ENCODE measurements at places on chromosomes 2 and 18. TPM values are rescaled to one million over a fixed set of nuclear protein-coding genes. Genes with fewer than 3 reads are reported as not detected.
A peak's percentile ranks its signal among the peaks of the same experiment; 100 is the strongest.

Gene RGPD4
- total RNA-seq: not detected

Gene ANKRD30BL
- total RNA-seq: 1.2 TPM

- no peak for DNase-seq
- no peaks in the 10 kb centered on the region for H3K36me3 ChIP-seq
- H3K27ac ChIP-seq: no peak overlapping the region
- H3K27me3 ChIP-seq: no peaks in the 10 kb centered on the region
- H3K4me1 ChIP-seq: no peaks in the 10 kb centered on the region
- no peak overlapping the region for H3K4me3 ChIP-seq
Measured at GRCh38 chr2:156845806-156846558, 409.8 kb downstream of the GPD2 start.

DNA sequence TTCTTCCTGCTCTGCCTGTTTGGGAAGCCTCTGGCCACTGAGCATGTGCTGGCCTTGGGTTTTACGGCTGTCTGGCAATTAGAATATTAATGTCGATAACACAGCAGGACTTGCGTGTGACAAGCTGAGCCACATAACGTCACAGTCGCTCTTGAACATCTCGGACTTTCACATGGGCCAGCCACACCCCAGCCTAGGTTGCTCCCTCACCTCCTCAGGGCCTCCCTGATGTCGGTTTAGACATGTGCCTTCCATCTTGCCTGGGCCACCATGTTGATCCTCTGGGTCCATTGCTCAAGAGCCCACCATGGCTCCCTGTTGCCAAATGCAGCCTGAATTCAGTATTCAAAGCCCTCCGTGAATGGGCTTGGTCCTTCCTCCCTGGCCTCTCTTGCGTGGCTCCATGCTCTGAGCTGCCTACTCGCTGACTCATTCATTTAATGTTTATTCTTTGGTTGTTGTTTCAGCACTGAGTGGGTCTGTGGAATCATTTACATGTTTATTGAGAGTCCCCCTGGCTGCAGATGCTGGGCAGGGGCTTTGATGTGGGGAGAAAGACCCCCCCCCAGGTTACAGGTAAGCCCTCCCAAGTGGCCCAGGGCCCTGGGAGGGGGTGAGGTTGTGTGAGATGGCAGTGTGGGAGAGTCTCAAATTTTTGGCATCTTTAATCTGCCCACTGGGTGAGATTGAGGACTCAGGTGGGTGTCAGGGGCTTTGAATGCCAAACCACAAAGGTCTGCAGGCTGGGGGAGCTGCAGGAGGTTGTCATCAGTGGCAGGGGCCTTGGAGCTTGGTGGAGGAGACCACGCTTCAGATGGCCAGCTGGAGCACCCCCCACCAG lies 62.0 kb downstream of the ODC1 start:
- H3K4me3 ChIP-seq: no peak overlapping the region
- peaks cover 49% of the 10 kb centered on the region for H3K4me1 ChIP-seq
- H3K27ac ChIP-seq: no peak overlapping the region
- no peaks in the 10 kb centered on the region for H3K27me3 ChIP-seq
- no peaks in the 10 kb centered on the region for H3K36me3 ChIP-seq

Gene CCDC85A
- 4.7 TPM for total RNA-seq

- H3K27ac ChIP-seq: no peak overlapping the region
- no peaks in the 10 kb centered on the region for H3K36me3 ChIP-seq
- no peaks in the 10 kb centered on the region for H3K27me3 ChIP-seq
- H3K4me1 ChIP-seq: peaks cover 11% of the 10 kb centered on the region
Measured at GRCh38 chr18:62455222-62455621, 67.6 kb upstream of the ZCCHC2 start.

Gene MSH6
- total RNA-seq: 38.8 TPM

GRCh38 chr2:176851889-176852483 lies 360.6 kb upstream of the HNRNPA3 start:
- DNase-seq: no peak
- H3K36me3 ChIP-seq: no peaks in the 10 kb centered on the region
- H3K4me3 ChIP-seq: no peak overlapping the region
- H3K27ac ChIP-seq: peak overlapping the region; percentile 27
- peaks cover 21% of the 10 kb centered on the region for H3K4me1 ChIP-seq

DNA sequence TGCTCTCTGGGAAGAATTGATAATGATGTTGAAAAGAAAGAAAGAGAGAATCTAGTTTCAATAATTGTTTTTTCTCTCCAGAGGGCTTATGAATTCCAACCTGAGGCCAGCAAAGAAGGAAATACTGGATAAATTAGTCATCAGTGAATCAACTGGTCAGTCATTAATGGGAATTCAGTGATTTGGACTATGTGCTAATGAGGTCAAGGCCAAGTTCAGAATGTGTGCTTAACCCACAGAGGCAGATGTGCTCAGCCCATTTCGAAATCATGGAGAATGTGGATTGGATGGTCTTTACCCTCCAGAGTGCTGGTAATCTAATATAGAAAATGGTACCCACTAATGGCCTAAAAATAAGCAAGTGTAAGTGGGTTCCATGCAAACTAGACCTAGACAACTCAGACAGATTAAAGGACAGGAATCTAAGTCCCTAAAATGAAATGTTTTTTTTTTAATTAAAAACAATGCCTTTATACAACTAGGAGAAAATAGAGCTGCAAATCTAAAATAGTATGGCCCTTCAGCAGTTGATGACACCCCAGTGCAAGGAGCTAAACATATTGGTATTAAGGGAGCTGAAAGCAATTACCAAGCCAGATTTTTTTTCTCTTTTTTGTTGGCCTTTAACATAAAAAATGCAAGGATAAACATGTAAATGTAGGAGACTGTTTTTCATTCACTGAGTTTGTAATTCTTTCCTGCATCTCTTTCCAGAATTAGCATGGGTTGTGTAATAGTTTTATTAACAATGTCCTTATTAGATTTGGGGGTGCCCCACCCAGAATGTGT lies 296.9 kb downstream of the SATB2 start:
- H3K27me3 ChIP-seq: no peaks in the 10 kb centered on the region
- no peak overlapping the region for H3K4me3 ChIP-seq
- H3K36me3 ChIP-seq: no peaks in the 10 kb centered on the region
- H3K4me1 ChIP-seq: no peaks in the 10 kb centered on the region
- no peak for DNase-seq

Gene AQP12B
- total RNA-seq: not detected

- H3K4me1 ChIP-seq: peaks cover 43% of the 10 kb centered on the region
- DNase-seq: no peak
- H3K27ac ChIP-seq: no peak overlapping the region
- H3K27me3 ChIP-seq: no peaks in the 10 kb centered on the region
- H3K4me3 ChIP-seq: no peak overlapping the region
Measured at GRCh38 chr18:49976795-49977560, 163.6 kb upstream of the ACAA2 start.

DNA sequence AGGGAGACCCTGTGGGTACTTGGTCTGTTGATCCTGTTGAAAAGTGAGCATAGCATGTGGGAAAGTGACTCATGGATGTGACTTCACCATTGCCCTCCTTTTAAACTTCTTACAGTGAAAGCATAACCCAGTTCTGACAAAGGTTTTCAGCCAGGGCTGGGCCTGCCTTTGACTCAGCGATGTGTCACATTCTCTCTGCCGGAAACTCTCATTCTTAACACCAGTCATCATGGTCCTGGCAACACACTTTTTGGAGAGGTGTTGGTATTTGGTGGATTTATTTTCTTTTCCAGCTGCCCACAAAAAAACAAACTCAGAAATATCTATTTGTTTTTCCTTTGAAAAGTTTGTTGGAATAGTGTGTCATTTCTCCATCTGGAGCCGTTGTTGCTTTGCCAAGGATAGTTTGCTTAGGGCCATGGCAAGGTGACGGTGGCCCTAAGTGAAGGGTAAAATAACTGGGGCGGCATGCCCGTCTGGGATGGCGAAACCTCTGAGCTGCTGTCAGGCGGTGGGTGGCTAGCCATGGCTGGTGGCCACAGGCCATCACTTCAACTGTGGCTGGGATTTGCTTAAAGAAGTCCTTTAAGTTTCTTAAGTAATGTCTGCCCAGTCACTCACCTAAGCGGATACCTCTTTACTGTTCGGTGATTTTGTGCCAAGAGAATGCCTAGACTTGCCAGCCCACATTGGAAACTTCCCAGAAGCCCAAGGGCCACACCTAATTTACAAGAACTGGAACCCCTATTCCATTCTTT lies 123.3 kb downstream of the LTBP1 start:
- no peak overlapping the region for H3K4me3 ChIP-seq
- H3K36me3 ChIP-seq: no peaks in the 10 kb centered on the region
- peaks cover 30% of the 10 kb centered on the region for H3K4me1 ChIP-seq
- no peak for DNase-seq
- no peaks in the 10 kb centered on the region for H3K27me3 ChIP-seq

DNA sequence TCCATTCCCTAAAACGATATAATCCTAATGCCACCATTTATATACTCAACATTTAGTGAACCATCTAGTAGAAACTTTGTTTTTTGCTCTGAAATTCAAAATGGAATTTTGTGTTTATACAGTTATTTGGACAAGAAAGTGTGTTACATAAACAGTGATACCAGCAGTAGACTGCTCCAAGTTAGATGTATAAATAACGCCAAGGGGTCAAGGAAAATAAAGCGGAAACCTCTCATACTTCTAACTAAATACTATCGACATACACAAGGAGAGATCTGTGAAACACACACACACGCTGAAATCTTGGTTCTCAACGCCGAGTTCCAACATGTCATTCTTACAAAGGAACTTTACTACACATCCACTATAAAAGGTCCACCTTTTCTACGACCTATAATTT lies 1.2 kb downstream of the TXNL1 start:
- no peaks in the 10 kb centered on the region for H3K36me3 ChIP-seq
- H3K4me3 ChIP-seq: peak overlapping the region; percentile 89
- no peaks in the 10 kb centered on the region for H3K27me3 ChIP-seq
- no peak for DNase-seq

Gene CYS1
- 13.5 TPM for total RNA-seq

- H3K4me1 ChIP-seq: no peaks in the 10 kb centered on the region
- H3K36me3 ChIP-seq: no peaks in the 10 kb centered on the region
- H3K27me3 ChIP-seq: no peaks in the 10 kb centered on the region
- no peak for DNase-seq
- H3K27ac ChIP-seq: no peak overlapping the region
- H3K4me3 ChIP-seq: no peak overlapping the region
Measured at GRCh38 chr2:97900806-97901205, 94.9 kb downstream of the TMEM131 start.

Gene UGT1A5
- 1.2 TPM for total RNA-seq

- no peak overlapping the region for H3K4me3 ChIP-seq
- H3K27me3 ChIP-seq: no peaks in the 10 kb centered on the region
- H3K4me1 ChIP-seq: no peaks in the 10 kb centered on the region
- no peak for DNase-seq
- H3K36me3 ChIP-seq: no peaks in the 10 kb centered on the region
- no peak overlapping the region for H3K27ac ChIP-seq
Measured at GRCh38 chr2:79375817-79376216, 137.0 kb upstream of the CTNNA2 start.

GRCh38 chr2:72117718-72118117 lies 29.9 kb downstream of the CYP26B1 start:
- no peaks in the 10 kb centered on the region for H3K27me3 ChIP-seq
- H3K36me3 ChIP-seq: no peaks in the 10 kb centered on the region
- DNase-seq: peak; percentile 47
- H3K4me3 ChIP-seq: no peak overlapping the region
- H3K27ac ChIP-seq: no peak overlapping the region
- H3K4me1 ChIP-seq: peaks cover 16% of the 10 kb centered on the region

- H3K27ac ChIP-seq: no peak overlapping the region
- no peak overlapping the region for H3K4me3 ChIP-seq
- H3K4me1 ChIP-seq: no peaks in the 10 kb centered on the region
- DNase-seq: no peak
Measured at GRCh38 chr2:86825693-86826381, 35.1 kb upstream of the CD8A start.

DNA sequence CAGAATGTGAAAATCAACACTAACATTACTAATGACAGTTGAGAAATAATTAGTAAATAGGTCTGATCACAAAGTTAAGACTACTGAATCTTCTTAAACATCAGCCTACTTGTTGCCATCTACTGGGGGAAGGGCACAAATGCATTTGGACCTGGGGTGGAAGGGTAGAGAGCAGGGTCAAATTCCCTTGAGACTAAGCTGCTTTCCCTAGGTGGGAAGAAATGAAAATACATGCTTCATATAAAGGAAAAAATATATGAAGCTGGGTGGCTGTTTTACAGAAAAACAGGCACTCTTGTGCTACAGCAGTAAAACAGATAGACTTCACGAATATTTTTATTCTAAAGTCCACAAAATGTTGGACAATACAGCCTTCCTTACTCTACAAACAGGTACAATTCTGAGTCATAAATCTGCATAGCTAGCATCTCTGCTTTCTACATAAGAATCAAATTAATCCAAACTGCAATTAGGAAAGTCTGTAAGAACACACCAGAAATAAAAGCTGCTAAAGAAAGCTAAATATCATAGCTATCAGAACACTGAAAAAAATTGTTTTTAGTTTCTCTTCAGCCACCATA lies 10.9 kb downstream of the TRIP12 start:
- H3K27ac ChIP-seq: no peak overlapping the region
- no peak overlapping the region for H3K4me3 ChIP-seq
- no peaks in the 10 kb centered on the region for H3K36me3 ChIP-seq

DNA sequence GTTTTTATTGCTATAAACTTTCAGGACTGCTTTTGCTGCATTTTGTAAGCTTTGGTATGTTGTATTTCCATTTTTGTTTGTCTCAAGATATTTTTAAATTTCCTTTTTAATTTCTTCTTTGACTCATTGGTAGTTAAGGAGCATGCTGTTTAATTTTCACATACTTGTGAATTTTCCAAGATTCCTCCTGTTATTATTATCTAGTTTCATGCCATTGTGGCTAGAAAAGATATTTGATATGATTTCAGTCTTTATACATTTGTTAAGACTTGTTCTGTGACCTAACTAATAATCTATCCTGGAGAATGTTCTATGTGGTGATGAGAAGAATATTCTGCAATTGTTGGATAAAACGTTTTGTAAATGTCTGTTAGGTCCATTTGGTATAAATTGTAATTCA lies 62.1 kb downstream of the NUP35 start:
- H3K27ac ChIP-seq: no peak overlapping the region
- no peaks in the 10 kb centered on the region for H3K36me3 ChIP-seq
- no peak for DNase-seq
- no peak overlapping the region for H3K4me3 ChIP-seq

Gene MYO1B
- 43.7 TPM for total RNA-seq

Gene CXCR1
- 0.49 TPM for total RNA-seq

- H3K27me3 ChIP-seq: no peaks in the 10 kb centered on the region
- H3K27ac ChIP-seq: no peak overlapping the region
- no peak for DNase-seq
- no peak overlapping the region for H3K4me3 ChIP-seq
- no peaks in the 10 kb centered on the region for H3K4me1 ChIP-seq
Measured at GRCh38 chr18:40006634-40007033, 1948.4 kb upstream of the PIK3C3 start.
